ENCODE measurements at places on chromosomes 16 and 17.
A peak's percentile ranks its signal among the peaks of the same experiment; 100 is the strongest.

DNA sequence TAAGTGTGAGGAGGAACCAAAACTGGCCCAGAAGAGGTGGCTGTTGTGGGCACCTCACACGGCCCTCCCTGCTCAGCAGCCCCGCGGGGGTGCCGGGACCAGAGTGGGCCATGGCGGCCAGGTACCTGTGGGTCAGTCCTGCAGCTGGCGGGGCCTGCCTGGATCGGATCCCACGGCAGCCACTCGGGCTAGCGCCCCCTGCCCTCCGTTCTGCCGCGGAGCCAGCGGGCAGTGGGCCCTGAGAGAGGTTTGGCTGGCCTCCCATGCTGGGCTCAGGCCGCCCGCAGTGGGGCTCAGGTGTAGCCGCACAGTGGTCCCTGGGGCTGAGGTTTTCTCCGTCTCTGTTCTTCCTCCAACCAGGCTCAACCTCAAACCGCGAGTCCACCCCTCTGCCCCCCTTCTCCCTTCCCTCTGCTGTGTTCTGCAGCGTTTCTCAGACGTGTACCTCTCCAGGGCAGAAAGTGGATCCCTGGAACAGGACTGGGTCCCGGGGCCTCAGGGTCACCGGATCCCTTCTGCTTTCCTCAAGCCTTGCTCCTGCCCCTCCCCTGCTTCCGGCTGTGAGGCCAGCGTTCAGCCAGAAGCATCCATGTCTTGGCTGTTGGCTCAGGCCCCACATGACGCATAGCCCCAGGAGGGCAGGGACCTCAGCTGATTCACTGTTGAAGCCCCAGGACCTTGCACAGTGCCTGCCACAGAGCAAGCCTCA is 28.6 kb upstream of the ITGA3 start:
- DNase-seq = no peak

GRCh38 chr17:72417627-72418026 is 296.8 kb downstream of the SOX9 start:
- no peak for DNase-seq

DNA sequence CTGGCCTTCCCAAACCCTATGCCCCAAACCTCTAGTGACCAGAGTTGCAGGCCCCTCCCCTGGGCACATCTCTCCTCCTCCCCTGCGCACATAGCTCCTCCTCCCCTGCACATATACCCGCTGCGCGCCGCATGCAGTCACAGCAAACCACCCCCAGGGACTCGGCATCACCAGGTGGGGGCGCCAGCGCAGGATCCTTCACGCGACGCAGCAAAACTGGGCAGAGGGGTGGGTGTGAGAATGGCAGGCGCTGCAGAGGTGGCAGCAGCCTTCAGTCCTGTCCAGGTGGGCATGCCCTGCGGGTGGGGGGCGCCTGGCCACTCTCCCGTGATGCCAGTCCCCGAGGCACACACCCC is 5.6 kb downstream of the CORO6 start:
- DNase-seq = peak; percentile 88

- no peak for DNase-seq
Observed at GRCh38 chr16:72815348-72816318, 232.3 kb downstream of the ZFHX3 start.

GRCh38 chr17:15194859-15195277 is 70.3 kb downstream of the PMP22 start:
- DNase-seq = no peak

DNA sequence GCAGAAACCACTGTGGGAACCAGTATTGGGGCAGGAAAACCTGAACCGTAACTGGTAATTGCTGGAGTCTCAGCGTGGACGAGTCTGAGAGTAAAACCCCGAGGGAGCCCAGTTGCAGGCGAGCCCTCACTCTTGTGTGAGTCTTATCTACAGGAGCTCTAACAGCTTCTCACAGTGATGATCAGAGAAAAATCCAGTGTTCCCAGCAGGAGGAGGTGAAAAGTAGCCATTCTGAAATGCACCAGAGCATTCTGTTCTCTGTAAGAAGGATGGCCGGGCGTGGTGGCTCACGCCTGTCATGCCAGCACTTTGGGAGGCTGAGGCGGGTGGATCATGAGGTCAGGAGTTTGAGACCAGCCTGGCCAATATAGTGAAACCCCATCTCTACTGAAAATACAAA is 161.2 kb downstream of the COPRS start:
- DNase-seq = no peak

DNA sequence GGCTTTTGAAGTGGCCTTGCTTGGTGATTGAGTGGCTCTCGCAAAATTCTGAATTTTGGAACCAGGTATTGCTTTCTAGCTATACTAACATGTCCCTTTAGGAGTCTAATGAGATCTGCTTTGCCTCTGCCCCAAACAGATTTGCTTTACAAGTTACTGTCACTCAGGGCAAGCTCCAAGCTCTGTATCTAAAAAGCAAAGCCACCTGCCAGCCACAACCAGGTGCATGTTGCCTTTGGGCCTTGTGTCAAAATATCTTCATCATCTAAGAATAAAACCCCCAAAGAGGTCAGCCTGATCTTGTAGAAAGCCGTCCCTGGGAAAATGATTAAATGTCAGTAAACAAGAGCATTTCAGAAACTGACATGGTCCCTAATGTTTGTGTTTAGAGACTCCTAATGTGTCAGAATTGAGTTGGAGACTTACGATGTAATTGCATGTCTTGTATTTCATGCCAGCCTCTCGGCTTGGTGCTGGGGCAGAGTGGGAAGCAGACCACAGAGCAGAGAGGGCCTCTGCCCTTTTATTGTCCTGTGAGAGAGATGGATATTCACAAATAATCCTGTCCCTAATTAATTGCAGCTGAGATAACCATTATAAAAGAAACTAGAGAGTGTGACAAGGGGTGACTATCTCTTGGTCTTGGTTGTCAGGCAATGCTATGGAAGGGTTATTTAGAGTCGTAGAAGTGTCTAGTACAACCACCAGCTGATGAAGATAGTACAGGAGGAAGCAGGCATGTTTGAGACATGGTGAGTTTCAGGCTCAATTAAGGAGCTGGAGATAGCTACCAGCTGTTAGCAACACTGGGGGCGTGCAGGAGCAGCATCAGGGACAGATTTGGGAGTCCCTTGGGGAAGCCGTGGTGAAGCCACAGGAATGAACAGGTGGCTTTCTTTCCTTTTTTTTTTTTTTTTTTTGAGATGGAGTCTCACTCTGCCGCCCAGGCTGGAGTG is 90.7 kb downstream of the PITPNC1 start:
- DNase-seq = no peak

GRCh38 chr16:12089492-12090150 is 113.1 kb downstream of the SNX29 start:
- no peak for DNase-seq

- no peak for DNase-seq
Observed at GRCh38 chr17:61680921-61681320, 89.9 kb upstream of the NACA2 start.

- DNase-seq = no peak
Observed at GRCh38 chr17:259341-259976, 78.0 kb upstream of the DOC2B start.

DNA sequence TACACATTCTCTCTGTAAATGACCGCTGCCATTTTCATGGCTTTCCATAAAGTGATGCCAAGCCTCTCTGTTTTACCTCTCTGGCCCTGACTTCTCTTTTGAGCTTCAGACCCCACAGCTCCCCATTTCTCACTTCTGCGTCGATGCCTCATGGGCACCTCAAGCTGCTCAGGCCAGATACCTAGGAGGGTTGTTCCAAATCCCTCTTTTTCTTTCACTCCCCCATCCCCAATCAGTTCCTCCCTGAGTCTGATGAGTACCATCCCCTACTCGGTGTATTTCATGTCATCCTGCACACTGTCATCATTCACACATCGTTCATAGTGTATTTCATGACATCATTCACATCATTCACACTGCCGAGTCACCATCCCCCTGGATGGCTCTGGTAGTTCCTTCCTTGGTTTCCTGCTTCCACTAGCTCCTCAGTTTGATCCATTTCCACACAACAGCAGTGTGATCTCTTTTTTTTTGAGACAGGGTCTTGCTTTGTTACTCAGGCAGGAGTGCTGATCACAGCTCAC is 43.1 kb downstream of the NTN1 start:
- DNase-seq = no peak

DNA sequence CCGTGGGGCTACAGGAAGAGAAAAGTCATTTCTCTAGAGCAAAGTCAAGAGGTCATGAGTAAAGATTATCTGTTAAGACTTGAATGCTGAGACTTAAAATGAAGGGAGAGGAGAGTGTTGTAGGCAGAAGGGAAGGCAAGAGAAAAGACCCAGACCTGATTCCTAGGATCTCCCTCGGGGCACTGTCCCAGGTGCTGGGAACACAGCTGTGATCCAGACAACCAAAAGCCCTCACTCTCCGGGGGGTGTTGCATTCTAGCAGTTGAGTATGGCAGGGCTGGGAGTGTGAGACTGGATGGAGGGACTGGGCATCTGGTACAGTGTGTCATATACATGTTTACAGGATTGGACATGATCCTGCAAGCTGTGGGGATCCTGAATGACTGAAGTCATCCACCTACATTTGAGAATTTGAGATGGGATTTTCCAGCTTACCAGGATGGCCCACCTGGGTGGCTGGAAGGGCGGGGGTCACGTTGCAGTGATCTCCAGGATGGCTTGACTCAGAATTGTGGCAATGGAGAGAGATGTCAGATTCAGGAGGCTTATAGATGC is 29.1 kb downstream of the ARSG start:
- DNase-seq = no peak

DNA sequence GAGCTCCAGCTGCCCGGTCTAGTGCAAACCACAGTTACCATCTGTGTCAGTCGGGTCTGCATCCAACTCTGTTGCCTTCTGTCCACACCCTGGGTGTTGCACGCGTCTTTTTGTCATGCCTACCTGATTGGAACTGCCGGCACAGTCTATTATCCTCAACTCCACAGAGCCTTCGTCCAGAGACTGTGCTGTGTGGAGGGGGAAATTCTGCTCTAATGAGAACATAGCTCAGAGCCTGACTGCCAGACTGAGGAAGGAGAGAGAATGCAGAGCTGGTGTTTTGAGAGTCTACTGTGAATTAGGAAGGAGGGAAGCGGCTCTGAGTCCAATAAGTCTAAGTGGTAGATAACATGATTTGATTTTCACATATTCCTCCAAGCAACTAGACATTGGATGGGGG is 68.3 kb upstream of the GPR139 start:
- DNase-seq = no peak

GRCh38 chr16:71855937-71856662 is 10.3 kb downstream of the ATXN1L start:
- no peak for DNase-seq

- DNase-seq = no peak
Observed at GRCh38 chr17:52837492-52837891, 679.0 kb upstream of the CA10 start.

DNA sequence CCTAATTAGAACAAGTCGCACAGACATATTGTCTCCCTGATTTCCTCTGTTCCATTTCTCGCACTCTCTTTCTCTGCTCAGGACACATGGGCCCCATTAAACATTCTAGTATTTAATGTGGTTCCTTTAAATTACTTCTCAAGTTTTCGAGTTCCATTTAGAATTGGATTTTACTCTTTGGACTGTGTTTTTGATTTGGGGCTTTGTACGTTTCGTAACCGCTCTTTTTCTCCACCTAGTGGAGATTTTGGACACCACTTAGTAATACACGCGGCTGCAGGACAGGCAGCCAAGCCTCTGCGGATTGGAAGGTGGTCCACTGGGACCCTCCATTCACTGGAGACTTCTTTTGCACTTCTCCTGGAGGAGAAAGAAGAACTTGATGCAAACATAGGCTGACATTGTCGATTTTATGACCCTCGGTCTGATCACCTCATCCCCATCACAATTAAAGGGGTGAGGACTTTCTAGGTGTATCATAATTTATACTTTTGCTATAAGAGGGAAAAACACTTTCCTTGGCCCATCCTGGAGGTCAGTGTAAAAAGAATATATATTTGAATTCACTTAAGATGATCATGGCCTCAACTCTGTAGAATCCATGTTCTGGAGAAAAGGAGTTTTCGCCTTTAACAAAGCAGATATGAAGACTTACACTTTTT is 85.7 kb downstream of the NOG start:
- no peak for DNase-seq

GRCh38 chr17:75238684-75239191 is 22.7 kb downstream of the GGA3 start:
- DNase-seq = peak; percentile 50

GRCh38 chr17:66272811-66273585 is 29.4 kb upstream of the PRKCA start:
- no peak for DNase-seq

GRCh38 chr16:86562356-86562755 is 4.3 kb upstream of the FOXC2 start:
- no peak for DNase-seq

- DNase-seq = no peak
Observed at GRCh38 chr17:12693640-12694039, 27.9 kb downstream of the MYOCD start.

DNA sequence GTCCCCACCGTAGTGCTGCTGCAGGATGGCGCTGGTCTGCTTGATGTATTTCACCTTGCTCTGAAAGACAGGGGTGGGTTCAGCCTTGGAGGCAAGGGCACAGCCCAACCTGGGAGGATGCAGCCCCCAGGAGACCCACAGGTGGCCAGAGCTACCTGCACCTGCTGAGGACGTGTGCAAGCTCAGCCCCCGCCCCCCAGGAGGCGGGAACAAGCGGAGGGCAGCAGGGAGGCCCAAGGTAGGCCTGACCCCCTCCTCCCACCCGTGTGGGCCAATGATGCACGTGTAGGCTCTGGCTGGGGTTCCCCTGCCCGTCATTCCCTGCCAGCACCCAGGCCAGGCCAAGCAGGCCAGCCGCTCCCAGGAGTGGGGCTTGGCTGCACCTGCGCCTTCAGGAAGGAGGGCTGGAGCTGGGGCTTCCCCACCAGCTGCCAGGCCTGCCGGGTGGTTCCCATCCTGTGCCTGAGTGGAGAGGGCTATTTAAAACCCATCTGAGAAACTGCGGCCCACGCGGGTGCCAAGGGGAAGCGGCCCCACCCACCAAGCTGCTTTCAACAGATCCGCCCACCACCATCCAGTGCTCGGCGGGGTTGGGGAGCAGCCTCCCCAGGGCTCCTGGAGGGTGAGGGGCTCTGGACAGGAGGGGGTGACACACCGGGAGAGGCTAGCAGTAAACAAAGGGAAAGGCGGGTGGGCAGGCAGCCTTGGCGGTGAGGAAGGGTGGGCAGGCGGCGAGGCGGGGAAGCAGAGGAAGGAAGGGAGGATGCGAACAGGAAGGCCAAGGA is 3.8 kb downstream of the NTHL1 start:
- no peak for DNase-seq

- no peak for DNase-seq
Observed at GRCh38 chr17:64773836-64774761, 112.0 kb upstream of the SMURF2 start.

- no peak for DNase-seq
Observed at GRCh38 chr17:17019430-17019762, 22.9 kb upstream of the MPRIP start.

GRCh38 chr16:88478889-88479792 is 26.1 kb downstream of the ZFPM1 start:
- no peak for DNase-seq

DNA sequence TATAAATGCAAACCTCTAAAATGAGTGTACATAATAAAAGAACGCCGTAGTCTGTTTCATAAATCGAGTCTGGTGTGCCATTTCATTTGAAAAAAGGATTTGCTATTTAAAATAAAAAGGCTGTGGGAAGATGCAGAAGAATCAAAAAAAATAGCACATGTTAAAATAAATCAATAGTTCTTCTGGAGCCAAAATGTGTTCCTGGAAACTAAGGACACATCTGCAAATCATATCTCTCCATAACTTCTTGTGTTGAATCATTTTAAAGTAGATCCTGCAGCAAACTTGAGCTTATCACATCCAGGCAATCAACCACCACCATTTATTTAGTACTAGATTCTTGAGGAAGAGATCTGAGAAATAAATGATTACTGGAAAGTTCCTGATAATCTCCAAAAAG is 29.0 kb downstream of the XPO6 start:
- no peak for DNase-seq

GRCh38 chr16:31243734-31244670 is 15.8 kb upstream of the ITGAM start:
- no peak for DNase-seq
